ENCODE measurements at places on chromosomes 16 and 17.

- DNase-seq = no peak
These were observed 116.3 kb upstream of the MAF start for GRCh38 chr16:79716645-79717332.

GRCh38 chr17:73933164-73933766 is 270.2 kb upstream of the RPL38 start:
- DNase-seq = no peak

DNA sequence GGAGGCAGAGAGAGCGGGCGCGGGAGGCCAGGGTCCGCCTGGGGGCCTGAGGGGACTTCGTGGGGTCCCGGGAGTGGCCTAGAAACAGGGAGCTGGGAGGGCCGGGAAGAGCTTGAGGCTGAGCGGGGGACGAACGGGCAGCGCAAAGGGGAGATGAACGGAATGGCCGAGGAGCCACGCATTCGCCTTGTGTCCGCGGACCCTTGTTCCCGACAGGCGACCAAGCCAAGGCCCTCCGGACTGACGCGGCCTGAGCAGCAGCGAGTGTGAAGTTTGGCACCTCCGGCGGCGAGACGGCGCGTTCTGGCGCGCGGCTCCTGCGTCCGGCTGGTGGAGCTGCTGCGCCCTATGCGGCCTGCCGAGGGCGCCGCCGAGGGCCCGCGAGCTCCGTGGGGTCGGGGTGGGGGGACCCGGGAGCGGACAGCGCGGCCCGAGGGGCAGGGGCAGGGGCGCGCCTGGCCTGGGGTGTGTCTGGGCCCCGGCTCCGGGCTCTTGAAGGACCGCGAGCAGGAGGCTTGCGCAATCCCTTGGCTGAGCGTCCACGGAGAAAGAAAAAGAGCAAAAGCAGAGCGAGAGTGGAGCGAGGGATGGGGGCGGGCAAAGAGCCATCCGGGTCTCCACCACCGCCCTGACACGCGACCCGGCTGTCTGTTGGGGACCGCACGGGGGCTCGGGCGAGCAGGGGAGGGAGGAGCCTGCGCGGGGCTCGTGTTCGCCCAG is 1.2 kb upstream of the CBX4 start:
- no peak for DNase-seq

GRCh38 chr16:21642861-21643260 is 9.5 kb downstream of the IGSF6 start:
- DNase-seq = no peak
